ENCODE measurements at places on chromosomes 12 and 14.

- no peak for DNase-seq
Observed at GRCh38 chr14:61591862-61592261, 103.5 kb upstream of the HIF1A start.

DNA sequence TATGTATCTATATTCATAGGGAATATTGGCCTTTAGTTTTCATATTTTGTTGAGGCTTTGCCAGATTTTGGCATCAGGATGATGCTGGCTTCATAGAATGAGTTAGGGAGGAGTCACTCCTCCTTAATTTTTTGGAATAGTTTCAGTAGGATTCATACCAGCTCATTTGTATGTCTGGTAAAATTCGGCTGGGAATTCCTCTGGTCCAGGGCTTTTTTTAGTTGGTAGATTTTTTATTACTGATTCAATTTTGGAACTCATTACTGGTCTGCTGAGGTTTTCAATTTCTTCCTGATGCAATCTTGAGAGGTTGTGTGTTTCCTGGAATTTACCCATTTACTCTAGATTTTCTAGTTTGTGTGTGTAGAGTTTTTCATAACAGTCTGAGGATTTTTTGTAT is 175.2 kb downstream of the EPS8 start:
- DNase-seq, result no peak

DNA sequence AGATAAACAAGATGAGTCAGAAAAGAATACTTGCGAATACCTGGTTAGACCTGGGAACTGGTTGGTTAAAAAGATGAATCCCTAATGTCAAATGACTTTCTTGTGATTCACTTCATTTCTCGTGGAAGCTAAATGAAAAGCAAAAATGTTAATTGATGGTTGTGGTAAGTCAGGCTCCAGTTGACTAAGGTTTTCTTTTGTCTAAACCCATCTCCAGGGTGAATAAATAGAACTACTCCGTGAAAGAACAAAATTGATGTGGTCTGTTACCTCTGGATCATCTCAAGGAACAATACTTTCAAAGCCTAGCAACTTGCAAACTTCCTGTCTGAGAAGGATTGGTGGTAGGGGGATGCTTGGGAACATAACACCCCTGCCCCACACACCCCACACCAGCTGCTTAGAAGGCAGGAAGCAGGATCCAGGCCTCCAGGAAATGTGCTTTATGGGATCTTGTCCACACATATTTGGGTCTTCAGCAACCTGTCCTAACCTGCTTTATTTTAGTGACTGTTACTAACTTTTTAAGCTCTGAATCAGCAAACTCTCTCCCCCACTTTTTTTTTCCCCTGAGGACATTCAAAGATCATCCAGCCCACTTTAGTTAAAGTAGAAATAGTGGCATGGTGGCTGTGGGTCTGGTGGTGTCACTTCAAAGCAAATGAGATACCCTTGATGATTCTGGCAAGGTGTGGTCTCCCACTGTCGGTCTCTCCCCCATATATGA is 60.4 kb upstream of the PTHLH start:
- no peak for DNase-seq

DNA sequence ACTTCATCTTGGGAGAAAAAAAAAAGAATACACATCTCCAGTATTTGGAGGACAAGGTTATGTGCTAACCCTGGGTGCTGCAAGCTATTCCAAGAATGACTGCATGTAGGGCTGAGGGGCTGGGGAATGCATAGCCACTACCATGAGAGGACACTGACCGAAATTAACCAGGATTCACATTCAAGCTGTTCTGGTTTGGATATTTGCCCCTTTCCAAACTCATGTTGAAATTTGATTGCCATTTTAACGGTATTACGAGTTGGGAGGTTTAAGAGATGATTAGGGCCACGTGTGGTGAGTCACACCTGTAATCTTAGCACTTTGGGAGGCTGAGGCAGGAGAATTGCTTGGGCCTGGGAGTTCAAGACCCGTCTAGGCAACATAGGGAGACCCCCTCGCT is 18.5 kb upstream of the MARK3 start:
- DNase-seq, result no peak

DNA sequence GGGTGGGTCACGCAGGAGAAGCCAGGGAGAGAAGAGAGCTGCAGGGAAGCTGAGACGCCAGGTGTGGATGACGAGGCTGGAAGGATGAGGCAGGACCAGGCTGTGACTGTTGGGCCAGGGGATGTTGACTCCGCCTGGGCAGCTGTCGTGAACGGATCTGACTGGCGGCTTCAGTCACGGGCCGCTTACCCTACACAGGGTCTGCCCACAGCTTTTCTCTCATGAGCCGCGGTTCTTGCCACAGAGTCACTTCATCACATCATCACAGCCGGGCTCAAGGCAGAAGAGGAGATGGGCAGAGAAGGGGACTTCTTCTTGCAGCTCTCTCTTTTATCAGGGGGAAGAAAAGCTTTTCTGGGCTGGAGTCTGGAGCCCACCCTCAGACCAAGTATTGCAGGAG is 7.7 kb downstream of the CLBA1 start:
- no peak for DNase-seq

GRCh38 chr14:71659159-71659558 is 273.1 kb upstream of the RGS6 start:
- no peak for DNase-seq

- DNase-seq, result no peak
Observed at GRCh38 chr12:9668161-9669018, 1.1 kb upstream of the CLEC2D start.

- DNase-seq, result no peak
Observed at GRCh38 chr14:48125654-48126053, 450.2 kb upstream of the MDGA2 start.

GRCh38 chr12:122979908-122980182 is 636 bp upstream of the ARL6IP4 start:
- DNase-seq, result no peak

DNA sequence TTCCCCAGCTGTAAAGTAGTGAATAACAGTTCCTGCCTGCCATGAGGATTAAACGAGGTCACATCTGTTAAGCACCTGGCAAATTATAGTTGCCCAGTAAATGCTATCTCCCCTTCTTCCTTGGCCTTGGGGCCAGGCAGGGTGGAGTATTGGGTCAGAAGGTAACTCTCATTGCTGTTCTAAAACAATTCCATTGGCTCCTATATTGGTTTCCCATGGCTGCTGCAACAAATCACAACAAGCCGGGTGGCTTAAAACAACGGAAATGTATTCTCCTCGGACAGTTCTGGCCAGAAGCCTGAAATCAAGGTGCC is 31.9 kb downstream of the MMAB start:
- no peak for DNase-seq

- no peak for DNase-seq
Observed at GRCh38 chr12:50589650-50590435, 85.1 kb downstream of the DIP2B start.

- DNase-seq, result no peak
Observed at GRCh38 chr12:98741196-98741555, 96.1 kb downstream of the APAF1 start.

GRCh38 chr12:67989184-67989920 is at the start of gene IFNG-AS1:
IFNG-AS1 (plus strand) TSS chr12:67989447.
- DNase-seq, result no peak

DNA sequence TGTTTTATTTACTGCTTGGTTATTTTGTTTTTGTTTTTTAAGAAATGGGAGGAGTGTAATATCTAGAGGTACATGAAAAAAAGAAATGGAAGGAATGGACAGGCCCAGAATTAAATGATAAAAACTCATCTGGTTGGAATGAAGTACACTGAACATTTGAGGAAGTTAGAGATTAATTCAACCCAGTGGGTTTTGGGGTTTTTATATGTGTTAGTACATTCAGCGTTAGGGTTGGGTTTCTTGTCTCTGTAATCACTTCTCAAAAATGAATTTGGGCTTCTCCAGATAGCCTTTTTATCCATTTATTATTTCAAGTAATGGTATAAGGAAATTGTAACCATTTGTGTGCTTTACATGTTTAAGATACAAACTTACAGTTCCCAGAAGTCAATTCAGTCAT is 19.5 kb upstream of the NUP107 start:
- no peak for DNase-seq

- no peak for DNase-seq
Observed at GRCh38 chr12:15899282-15899870, 11.8 kb upstream of the DERA start.

DNA sequence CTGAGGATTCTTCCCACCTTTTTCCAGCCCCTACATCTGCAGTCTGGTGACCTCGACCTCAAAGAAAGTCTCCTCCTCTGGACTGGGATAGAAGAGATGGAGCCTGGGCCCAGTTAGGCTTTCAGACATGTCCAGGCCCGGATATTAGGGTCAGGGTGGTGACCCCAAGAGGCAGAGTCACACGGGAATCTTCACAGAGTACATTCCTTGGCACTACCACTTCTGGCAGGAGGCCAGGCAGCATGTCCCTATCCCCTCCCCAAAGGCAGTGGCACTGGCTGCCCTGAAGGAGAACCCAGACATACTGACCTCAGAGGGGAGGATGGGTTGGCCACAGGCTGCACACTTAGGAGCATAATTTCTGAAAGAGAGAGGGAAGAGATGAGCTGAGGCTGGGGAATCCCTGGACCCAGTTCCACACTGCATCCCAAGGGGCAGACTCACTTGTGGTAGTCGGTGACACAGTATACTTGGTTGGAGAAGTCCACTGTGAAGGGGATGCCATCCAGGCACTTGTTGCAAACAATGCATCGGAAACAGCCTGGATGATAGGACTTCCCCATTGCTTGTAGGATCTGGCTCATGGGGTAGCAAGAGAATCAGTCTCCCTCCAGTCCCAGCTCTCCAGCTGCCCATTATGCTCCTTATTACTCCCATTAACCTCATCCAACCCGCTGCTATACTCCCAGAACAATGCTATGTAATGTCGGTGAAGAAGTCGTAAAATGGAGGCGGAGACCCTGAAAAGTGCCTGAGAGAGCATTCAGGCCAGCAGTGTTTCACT is 7.6 kb downstream of the AJUBA start:
- DNase-seq, result no peak

DNA sequence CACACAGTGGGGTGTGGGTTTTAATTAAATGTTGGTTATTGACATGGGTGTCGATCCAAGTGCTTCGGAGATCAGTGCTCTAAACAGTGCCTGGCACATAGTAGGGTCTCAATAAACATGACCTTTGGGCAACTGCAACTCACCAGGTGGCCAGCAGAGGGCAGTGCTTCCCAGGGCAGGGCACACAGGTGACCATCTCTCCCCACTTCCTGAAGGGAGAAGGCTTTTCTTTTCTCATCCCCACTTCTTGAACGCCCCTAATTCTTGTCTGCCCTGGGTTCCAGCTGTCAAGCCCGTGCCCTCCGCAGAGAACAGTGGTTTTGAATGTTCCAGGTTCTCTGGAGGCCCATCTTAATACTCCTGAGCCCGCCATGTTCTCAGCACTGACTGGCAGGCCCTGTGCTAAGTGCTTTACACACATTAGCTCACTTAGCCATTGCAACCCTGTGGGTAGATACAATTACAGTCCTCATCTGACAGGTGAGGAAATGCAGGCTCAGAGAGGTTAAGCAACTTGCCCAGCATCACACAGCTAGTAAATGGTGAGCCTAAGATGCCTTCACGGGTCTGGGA is 16.3 kb downstream of the RAPGEF3 start:
- no peak for DNase-seq

DNA sequence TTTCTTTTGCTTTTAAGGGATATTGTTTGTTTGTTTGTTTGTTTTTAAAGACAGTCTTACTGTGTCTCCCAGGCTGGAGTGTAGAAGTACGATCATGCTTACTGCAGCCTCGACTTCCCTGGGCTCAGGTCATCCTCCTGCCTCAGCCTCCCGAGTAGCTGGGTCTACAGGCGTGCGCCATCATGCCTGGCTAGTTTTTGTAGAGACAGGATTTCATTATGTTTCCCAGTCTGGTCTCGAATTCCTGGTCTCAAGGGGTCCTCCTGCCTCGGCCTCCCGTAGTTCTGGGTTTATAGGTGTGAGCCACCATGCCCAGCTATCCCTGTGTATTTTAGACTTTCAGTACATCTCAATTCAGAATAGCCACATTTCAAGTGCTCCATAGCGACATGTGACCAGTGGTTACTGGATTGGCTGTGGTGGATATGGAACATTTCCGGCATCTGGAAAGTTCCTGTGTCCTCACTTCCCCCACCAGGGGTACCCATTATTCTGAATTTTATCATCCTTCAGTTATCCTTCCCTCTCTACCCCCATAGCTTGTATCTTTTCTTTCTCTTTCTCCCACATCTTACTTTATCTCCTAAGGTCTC is 61.1 kb downstream of the HRK start:
- no peak for DNase-seq

GRCh38 chr12:99235381-99235780 is 412.2 kb upstream of the GARIN6 start:
- no peak for DNase-seq

- peak; percentile 50 for DNase-seq
Observed at GRCh38 chr12:31249356-31249755, 76.6 kb downstream of the SINHCAF start.

DNA sequence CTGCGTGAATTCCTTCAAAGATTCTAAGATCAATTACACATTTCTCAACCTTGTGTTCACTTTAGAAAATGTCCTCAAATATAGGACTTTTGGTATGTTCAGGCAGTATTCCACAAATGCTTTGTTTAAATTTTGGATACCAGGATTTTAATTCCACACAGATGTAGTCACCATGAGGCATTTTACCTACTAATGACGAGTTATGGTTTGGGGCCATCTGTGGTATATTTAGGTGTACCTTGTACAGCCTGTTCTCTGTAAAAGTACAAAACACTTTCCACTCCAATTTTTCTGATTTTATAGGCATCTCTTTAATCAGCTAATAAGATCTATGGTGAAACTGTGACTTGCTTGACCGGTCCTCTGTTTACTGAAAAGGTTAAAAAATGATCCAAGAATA is 275.7 kb upstream of the PRICKLE1 start:
- no peak for DNase-seq

DNA sequence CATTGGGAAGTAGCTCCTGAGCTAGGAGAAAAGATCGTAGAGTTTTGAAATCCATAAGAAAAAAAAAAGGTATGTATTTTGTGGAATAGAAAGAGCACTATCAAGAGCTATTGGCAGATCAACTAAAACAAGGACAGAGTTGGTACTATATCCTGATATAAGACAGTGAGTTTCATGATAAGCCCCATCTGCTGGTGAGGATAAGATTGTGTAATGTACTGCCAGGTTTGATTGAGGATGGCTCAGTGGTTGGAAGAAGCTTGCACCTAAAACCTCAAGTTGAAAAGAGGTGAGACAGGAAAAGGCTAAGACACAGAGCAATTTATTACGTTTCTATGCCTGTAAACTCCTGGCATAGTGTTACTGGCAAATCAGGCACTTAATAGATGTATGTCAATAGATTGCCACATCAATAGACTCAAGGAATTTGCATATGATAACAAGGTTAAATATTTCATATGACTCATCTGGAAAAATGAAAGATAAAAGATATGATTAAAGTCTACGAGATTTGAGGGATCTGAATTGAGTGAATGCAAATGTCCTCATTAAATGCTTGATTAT is 525.6 kb downstream of the FLRT2 start:
- no peak for DNase-seq

All from foreskin melanocyte (primary cell).